ENCODE measurements at places on chromosomes 2 and 18. TPM values are rescaled to one million over a fixed set of nuclear protein-coding genes. Genes with fewer than 3 reads are reported as not detected.

The ITPRIPL1 gene
- not detected for total RNA-seq

The CLEC4F gene
- total RNA-seq = not detected

The ADD2 gene
- total RNA-seq = 30.8 TPM

The SCYGR4 gene
- not detected for total RNA-seq

The VSNL1 gene
- not detected for total RNA-seq

The NAPG gene
- total RNA-seq = 12.4 TPM

The PASK gene
- 7.5 TPM for total RNA-seq

The PLCD4 gene
- 0.14 TPM for total RNA-seq

The GRP gene
- not detected for total RNA-seq

The GRHL1 gene
- 1.5 TPM for total RNA-seq

The TXNDC9 gene
- total RNA-seq = 40.1 TPM

The DYNAP gene
- total RNA-seq = not detected

The TSPYL6 gene
- total RNA-seq = not detected

The ANO7 gene
- 2.1 TPM for total RNA-seq

The KCNE4 gene
- 0.46 TPM for total RNA-seq

The IL1R2 gene
- 1.0 TPM for total RNA-seq

The AFF3 gene
- total RNA-seq = 0.08 TPM

The C2orf78 gene
- not detected for total RNA-seq

The CRYGD gene
- not detected for total RNA-seq

The DLGAP1 gene
- total RNA-seq = not detected

The RAMP1 gene
- total RNA-seq = not detected

The ALPP gene
- 20.3 TPM for total RNA-seq

The TMEM178A gene
- 0.21 TPM for total RNA-seq

The LYPD1 gene
- 16.2 TPM for total RNA-seq

Measured in A549 treated with dexamethasone at 1 μM for 4 hours (cell line).